Activated T-helper 17 cell treated with anti-CD3 and anti-CD28 coated beads, Interleukin-2, amount 50 U/mL, for 72 hours (primary cell): ENCODE measurements at places on chromosomes 2 and 18. TPM values are rescaled to one million over a fixed set of nuclear protein-coding genes. Genes with fewer than 3 reads are reported as not detected.
A peak's percentile ranks its signal among the peaks of the same experiment; 100 is the strongest.

DNA sequence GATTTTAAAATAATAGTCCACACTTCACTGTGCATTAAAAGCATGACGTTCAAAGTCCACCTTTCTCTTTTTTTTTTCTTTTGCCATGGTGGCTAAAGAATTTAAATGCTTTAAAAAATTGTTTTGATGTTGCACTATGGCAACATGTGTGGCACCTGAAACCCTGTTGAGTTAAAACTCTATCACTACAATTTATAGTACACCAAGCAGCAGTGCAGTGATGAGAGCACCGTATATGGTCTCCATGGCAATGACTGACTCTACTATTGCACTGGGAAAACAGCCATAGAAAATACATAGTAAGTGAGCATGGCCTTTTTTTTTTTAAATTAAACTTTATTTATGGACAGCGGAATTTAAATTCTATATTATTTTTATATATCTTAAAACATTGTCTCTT is 298.8 kb downstream of the FIGN start:
- H3K27me3 ChIP-seq, result no peaks in the 10 kb centered on the region
- H3K36me3 ChIP-seq, result no peaks in the 10 kb centered on the region
- H3K27ac ChIP-seq, result no peak overlapping the region
- H3K4me3 ChIP-seq, result no peak overlapping the region

DNA sequence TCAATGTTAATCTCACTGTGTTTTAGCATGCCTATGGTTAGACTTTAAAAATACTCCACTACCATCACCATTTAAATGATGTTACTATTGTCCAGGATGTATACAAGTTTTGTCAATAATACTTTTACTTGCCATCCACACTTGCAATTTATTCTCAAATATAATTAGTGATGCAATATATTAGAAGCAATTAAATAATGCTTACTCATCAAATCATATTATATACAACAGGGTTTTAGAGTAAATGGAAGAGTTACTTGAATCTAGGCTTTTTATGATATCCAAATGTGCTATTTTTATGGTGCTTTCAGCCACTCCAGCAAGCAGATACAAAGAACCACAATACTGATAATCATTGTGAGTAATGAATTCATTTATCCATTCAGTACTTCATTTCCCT is 461.1 kb downstream of the TMEM182 start:
- no peaks in the 10 kb centered on the region for H3K27me3 ChIP-seq
- H3K4me1 ChIP-seq, result no peaks in the 10 kb centered on the region
- no peak overlapping the region for H3K4me3 ChIP-seq
- ATAC-seq, result no peak

The GDF7 gene
- 0.48 TPM for total RNA-seq

- H3K27me3 ChIP-seq, result no peaks in the 10 kb centered on the region
- H3K4me1 ChIP-seq, result no peaks in the 10 kb centered on the region
- H3K36me3 ChIP-seq, result no peaks in the 10 kb centered on the region
- no peak overlapping the region for H3K27ac ChIP-seq
- H3K4me3 ChIP-seq, result no peak overlapping the region
Observed at GRCh38 chr2:58594762-58595161, 353.6 kb upstream of the FANCL start.

DNA sequence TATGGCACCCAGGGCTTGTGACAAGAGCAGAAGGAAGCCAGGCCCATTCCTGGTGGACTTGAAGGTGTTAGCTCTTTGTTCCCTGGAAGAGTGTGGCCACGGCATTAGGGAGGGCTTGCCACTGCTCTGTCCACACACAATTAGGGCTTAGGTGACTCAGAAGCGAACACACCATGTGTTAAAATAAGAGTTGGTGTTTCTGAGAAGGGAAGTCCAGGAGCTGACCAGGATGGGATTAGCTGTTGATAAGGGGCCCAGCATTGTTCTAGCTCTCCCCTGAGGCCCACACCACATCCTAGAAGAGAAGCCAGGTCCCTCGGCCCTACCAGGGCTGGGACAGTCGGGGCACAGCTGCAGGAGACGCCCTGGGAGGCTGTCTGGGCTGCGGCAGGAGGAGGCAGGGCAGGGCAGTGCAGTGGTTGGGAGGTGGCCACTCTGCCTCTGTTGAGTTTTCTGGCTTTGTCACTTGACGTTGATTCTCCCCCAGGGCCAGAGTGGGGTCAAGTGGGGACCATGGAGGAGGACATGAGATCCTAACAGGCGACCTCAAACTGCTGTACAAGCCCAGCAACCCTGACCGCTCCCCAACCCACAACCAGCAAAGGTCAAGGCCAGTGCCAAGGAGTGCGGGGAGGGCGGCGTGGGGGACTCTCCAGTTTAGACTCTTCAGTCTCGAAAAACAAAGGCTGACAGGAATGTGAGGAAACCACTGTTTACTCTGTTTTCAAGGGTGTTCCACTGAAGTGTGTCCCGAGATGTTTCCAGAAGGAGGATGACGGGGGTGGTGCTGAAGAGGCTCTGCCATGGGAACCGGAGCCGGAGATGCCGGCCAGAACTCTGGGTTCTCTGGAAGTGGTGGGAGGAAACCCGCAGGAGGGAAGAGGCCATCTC is 16.8 kb downstream of the GNLY start:
- peak overlapping the region; percentile 22 for H3K27ac ChIP-seq
- H3K27me3 ChIP-seq, result peaks cover 4% of the 10 kb centered on the region
- H3K4me1 ChIP-seq, result peaks cover 9% of the 10 kb centered on the region
- no peak overlapping the region for H3K4me3 ChIP-seq

DNA sequence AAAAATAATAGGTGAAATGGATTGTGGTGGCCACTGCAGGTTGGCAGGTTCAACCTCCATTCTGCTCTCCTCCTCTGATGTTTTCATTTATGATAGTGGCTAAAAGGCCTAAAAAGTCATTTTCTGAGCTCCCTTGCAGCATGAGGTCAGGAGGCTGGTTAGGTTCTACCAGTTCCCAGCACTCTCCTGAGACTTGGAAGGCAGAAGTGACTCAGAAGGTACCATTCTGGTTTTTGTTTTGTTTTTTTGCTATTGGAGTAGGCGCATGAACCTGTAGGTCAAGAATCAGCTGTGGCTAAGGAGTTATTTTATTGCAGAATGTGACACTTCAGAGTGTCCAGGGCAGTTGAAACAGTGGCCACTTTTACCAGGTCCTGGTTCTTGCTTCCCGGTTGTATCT is 181.9 kb downstream of the CCDC102B start:
- no peaks in the 10 kb centered on the region for H3K27me3 ChIP-seq
- no peaks in the 10 kb centered on the region for H3K36me3 ChIP-seq
- no peak for ATAC-seq
- H3K4me1 ChIP-seq, result no peaks in the 10 kb centered on the region

The MOGAT1 gene
- total RNA-seq, result not detected
